Activated CD4-positive, alpha-beta T cell treated with anti-CD3 and anti-CD28 coated beads for 24 hours (primary cell): ENCODE measurements at places on chromosomes 2 and 18.

- no peak for DNase-seq
Observed at GRCh38 chr2:196291426-196291825, 120.0 kb upstream of the STK17B start.

DNA sequence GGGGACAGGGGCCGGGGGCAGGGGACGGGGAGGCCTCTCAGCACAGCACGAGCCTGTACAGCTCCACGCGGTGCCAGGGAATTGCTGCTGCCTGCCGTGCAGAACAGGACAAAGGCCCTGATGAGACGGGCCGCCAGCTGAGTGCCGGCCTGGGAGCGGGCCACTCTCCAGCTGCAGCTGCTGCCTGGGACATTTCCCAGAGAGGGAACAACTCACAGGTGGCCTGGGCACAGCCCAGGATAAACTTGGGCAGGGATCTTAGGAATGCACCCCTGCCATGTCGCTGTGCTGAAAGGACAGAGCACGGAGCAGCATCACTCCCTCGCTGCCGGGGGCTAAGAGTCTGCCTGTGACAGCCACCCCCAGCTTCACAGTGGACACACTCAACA, 38.8 kb downstream of the CENPO start:
- DNase-seq: no peak

DNA sequence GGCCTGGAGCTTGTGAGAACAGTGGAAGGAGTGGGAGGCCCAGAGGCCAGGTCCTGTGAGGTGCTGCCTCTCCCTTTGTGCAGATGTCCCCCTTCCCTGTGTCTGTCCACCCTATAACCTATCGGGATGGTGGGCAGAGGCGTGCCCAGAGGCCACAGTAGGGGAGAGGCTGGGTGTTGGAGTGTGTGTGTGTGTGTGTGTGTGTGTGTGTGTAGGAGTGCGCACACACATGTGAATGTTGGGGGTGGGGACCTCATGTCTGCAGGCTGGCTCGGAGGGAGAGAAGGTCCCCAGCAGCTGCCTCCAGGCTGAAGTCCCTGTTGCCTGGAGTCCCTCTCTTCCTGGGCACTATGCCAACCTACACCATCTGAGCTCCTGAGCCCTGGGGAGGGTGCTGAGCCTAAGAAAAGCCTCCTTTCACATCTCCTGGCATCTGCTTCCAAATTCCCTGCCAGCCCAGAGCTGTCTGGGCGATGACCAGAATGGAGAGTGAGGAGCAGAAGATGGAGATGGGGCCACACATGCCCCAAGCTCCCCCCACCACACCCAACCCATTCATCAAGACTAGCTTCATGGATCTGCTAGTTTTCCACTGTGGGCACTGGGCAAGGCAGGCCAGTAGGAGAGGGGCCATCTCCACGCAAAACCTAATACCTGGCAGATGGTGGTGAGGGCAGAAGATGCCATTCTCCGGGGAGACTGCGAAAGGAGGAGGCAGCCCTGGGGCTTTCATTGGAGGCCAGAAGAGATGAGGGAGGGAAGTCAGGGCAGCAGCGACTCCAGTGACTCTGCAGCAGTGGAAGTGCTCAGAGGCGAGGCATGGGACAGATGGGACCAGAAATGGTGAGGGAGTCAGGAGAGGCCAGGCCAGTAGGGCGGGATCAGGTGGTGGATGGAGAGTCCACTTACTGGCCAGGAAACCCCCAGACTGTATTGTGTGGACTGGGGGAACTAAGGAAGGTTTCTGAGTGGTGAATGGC, 20.3 kb downstream of the KCNK3 start:
- no peak for DNase-seq

DNA sequence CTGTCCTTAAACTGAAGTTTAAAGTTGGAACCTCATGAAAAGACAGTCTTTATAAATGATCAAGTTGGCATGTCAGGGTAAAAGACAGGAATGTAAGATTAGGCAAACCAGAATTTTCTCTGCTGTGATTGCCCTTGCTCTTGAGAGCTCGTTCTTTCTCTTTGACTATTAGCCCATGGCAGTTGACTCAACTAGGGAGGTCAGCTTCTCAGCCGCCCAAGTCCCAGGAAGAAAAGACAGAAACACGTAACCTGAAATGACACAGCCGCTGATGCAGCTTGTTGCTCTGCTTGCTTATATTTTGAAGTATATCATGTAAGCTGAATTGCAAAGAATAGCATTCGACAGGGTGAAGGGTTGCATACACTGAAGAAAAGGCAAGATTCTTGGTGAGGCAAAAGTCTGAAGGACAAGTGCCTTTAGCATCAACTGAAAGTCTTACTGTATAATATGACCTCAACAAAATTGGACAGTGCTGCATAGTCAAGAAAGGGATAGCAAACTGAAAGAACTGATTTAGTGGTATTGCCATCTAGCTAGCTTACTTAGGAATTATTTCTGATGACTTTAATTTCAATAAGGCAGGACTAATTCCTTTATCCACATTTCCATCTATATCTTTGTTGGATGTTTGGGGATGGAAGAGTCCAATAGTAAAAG, 54.7 kb downstream of the ARHGAP15 start:
- DNase-seq: no peak

DNA sequence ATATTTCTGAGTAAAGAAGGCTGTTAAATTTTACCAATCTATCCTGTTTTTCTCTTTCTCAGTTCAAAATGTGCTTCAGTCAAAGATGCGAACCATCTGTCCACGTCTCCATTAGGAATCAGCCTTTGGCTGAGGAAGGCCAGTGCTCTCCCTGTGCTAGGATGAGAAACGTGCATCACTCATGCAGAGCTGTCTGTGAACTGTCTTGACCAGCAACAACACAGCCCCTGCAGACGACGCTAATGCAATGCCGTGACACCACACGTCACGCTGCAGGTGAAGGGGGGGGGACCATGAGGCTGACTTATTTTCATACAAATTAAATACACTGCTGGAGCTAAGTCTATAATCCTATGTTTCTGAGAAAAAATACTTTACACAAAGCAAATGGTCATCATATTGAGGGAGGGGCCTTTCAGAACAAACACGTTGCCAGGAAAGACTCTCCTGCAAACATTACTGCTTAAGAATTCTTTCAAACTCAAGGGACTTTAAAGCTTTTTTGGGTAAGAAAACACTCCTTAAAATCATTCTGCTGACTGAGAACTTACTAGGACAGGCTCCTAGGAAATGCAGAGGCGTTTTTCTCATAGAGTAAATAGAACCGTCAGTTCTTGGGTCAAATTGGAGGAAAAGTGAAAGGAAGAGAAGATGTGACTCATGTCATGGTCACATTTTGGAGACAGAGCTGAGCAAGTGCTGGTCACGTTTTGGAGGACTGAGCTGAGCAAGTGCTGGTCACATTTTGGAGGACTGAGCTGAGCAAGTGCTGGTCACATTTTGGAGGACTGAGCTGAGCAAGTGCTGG, 97.0 kb downstream of the MBP start:
- no peak for DNase-seq

DNA sequence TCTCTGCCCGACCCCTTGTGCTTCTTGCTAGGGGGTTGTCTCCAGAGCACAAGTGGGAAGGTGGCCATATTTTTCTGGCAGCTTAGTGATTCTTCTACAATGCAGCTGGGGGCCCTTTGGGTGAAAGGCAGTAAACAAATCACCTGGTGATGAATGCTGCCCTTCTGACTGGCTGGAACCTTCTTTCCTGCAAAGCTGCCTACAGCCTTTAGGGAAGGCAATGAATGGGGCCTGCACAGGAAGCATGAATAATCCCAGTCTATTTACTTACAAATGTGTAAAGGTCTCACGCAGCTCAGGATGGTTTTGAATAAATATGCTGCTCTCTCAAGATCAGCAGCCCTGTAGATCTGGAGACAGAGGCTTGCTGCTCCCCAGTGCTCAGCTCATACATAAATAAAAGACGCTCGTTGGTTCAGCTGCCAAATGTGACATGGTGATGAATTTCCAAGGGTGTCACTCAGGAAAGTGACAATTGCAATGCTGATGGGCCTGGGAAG, 289.2 kb downstream of the TDRD15 start:
- DNase-seq: no peak

DNA sequence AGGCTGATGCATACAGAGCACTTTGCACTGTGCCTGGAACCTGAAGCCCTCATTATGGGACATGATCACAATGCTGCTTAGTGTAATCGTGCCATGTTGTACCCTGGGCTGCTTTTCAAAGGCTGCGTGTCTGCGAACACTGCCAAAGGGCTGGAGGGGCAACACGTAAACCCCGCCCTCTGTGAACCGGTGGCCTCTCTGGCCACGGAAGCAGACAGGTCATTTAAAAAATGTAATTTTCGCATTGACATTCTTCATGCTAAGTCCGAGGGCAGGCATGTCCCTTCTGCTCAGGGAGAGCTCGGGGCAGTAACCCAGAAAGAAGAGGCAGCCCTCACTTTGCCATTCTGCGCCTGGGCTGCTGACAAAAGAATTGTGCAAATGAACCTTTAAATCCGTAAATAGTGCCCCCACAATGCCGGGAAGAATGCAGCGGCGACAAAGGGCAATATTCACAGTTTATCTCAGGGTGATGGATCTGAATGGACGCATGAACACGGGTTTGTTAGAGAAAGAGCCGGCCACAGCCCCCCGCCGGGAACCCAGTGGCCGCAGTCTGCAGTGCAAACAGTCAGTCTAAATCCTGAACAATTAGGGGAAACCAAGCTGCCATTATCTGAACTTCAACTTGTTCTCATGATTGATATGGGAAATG, 226.1 kb downstream of the MYCN start:
- DNase-seq: no peak

DNA sequence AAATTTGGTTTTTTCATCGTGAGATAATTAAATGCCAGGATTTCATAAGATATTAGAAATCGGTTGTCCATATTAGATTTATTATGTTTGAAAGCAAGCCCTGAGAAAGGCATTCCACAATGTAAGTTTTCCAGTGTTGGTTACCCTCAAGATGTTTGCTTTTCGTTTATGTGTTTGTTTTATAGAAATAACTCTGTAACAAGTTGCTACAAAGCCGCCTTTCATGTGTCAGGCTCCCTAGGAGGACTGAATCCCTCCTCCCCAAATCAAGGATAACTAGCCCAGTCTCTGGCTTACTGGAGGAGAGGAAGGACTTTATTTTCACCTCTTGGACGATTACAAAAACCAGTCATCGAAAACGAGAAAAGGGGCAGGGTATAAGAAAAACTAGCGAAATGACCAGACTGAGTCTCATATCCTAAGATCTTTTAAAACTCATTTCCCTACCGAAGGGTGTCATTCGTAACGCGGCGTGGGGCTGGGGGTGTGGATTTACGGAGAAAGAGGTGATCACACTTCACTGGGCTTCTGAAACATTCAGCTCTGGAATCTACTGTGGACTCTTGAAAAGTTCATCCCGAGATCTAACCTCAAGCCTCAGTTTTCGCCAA, 1.0 kb upstream of the PEX13 start:
- DNase-seq: no peak

GRCh38 chr2:40957508-40957907, 505.6 kb upstream of the SLC8A1 start:
- no peak for DNase-seq

GRCh38 chr2:43146083-43146482, 80.3 kb downstream of the ZFP36L2 start:
- DNase-seq: no peak

DNA sequence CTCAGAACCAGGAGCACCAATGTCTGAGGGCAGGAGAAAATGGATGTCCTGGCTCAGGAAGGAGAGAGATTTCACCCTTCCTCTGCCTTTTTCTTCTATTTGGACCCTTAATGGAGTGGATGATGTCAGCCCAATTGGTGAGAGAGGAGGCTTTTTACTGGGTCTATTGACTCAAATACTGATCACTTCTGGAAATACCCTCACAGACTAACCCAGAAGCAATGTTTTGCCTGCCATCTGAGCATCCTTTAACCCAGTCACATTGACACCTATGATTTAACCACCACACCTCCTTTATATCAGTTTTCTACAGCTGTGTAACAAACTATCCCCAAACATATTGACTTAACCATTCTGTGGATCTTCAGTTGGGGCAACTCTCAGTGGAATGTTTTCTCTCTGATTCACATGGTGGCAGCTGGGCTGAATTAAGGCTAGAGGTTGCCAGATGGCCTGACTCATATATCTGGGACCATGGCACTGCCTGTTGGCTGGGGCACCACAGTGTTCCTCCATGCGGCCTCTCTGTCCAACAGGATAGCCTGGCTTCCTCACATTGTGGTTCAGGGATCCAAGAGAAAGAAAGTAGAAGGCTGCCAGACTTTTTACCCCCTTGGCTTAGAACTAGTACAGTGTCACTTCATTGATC, 18.2 kb upstream of the MBOAT2 start:
- DNase-seq: no peak

DNA sequence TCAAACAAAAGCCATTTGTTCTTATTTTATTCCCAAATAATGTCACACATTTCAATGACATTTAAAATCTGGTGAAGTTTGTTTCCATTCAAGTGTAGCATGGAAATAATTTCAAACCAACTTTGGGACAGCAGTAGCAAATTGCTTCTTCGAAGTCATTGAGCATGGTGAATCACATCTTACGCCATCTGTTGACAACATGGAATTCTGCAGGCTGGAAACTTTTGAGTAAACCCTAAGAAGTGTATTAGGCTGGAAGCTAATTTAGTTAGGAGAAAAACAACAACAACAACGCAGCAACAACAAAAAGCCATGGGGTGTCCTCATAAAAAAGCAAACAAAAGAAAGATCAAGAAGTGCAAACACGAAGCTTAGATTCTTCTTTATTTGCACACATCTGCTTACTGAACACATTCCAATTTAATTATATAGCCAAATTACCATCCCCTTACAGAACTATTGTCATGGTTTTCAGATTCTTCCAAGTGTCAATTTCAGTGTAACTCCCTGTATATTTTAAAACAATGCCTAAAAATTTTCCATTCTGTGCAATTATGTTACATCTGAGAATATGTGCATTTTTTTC, 659.0 kb upstream of the CDH7 start:
- no peak for DNase-seq

GRCh38 chr2:36616947-36617346, 19.0 kb upstream of the FEZ2 start:
- no peak for DNase-seq

GRCh38 chr2:188068093-188068492, 223.6 kb upstream of the GULP1 start:
- DNase-seq: no peak

DNA sequence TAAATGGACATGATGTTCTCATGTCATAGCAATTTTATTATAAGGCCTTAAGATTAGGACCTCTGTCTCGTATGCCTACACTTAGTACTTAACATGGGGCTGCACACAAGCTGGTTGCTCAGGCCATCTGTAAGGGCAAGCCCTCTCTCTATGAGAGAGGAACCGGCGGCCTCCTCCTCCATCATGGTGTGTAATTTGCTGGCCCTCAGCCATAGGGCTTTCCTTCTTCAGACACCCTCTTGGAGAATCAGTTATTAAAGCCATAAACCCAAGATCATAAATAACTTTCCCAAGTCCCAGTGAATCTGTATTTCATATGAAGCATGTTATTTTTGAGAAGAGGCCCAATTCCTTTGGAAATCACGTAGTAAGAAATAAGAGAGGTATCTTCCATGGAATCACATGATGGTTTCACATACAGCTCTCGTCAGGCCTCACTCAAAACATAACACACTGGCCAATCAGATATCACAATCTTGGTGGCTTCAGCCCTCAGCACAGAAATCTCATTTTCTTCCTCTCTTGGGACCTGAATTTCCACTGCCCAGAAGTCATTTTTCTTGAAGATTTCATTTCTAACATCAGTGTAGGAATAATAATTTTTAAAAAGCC, 92.6 kb downstream of the RDH14 start:
- no peak for DNase-seq
